ENCODE measurements at places on chromosomes 11 and 22.

- no peak for DNase-seq
These were observed 3.6 kb downstream of the MMP1 start for GRCh38 chr11:102794382-102794781.

DNA sequence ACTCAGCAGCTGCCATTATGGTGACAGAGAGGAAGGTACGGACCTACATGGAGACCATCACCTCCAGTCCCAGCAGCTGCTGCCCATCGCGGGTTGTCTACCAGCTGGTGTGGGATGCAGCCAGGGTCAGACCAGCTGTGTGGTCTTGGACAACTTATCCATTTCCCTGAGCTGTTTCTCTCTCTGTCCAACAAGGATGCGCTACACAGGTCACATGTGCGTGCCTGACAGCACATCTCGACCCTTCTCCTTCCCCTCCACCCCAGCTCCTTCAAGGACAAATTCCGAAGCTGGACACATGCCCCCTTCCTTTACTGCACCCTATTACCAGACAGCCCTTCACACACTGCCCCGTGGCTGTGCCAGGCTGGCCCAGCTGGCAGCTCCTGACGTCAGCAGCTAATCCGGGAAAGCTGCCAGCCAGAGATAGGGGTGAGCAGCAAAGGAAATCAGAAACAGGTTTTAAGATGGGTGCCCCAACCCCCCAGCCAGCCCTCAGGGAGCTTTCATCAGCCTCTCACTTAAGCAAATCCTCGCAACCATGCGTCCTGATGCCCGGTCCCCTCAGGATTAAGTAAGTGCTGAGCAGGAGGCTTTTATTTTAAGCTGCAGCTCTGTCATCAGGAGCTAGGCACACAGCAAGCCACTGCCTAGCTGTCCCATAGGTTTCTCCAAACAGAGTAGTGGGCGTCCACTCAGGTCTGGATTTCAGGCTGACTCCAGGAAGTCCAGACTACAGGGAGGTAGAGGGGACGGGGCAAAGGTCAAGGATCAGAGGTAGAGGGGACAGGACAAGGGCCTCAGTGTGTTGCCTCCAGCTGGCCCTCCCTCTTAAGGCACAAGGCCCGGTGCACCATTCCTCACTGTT, 20.3 kb downstream of the TEF start:
- DNase-seq: peak; percentile 18

DNA sequence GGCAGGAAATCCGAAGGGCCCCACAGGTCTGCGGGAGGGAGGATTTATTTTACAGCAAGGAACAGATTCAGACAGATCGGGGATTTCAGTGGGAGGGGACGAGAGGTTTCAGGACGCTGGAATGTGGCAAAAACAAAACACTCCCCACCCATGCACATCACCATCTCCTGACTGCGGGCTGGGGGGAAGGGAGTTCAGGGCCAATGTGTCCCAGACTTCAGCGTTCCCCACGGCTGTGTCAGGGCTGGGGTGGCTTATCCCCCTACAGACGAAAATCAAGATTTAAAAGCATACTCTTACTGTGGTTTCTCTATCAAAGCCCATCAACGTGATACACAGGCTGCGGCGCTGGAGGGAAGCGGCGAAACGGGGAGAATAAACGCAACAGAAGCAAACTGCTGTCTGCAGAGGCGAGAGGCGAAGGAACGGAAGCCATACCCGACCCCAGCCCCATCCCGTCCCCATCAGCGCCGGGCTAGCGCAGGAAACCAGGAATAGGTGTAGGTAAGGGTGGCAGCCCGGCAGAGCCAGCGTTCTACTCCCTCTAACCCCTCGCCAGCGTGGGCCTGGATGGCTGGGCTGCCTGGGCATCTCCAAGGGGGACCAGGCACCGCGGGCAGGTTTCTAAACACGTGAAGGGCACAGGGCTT, 2.7 kb downstream of the TENM4 start:
- no peak for DNase-seq

- DNase-seq: no peak
These were observed 40.2 kb downstream of the TBX1 start for GRCh38 chr22:19800761-19801244.

DNA sequence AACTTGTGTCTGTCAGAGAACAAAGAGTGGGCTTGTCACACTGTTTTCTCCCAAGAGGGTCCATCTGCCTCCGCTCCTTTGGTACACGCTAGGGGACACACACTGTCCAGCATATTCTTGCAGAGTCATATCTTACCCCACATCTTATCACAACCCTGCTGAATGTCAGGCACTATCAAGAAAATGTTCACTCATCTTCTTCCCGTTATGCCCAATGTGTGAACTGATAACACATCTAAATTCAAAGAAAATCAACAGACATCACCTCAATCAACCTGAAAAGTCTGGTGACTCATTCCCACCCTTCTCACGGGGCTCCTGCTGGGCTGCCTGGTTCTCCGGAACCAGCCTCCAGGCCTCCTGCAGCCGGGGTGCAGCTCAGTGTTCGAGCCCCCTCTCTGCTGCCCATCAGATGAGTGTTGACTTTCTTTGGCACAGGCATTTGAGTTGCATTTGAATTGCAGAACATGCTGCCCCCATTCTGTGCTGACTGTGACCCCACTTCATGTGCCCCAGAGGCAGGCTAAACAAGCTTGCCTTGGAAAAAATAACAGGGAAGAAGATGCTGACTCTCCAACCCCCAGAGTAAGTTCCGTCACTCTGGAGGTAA, 19.4 kb downstream of the GRAP2 start:
- DNase-seq: no peak

DNA sequence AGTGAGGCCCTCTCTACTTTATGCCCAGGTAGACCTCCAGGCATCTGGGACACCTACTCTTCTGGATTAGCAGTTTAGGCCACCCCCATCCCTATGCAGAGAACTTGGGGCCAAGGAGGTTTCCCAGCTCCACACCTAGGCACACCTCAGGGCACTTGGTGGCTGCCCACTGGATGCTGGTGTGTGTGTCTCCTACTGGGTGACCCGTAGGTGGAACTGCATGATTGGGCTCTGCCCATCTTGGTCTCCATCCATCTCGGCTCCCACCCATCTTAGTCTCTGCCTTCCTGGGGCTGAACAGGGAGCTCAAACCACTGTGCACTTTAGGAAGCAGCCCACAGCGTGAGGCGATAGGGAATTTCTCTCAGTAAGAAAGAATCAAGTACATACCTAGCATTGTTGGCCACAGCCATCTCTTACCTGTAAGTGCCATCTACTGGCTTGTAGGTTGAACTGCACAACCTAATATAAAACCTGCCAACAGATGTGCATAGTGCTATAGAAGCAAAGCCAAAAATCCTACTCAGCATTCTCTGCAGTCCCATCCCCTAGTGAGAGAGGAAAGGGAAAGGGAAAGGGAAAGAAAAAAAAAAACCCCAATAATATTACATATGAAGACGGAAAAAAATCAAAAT, 61.6 kb upstream of the PTPN5 start:
- DNase-seq: no peak

GRCh38 chr11:60931917-60932316, 7.7 kb downstream of the TMEM132A start:
- no peak for DNase-seq

DNA sequence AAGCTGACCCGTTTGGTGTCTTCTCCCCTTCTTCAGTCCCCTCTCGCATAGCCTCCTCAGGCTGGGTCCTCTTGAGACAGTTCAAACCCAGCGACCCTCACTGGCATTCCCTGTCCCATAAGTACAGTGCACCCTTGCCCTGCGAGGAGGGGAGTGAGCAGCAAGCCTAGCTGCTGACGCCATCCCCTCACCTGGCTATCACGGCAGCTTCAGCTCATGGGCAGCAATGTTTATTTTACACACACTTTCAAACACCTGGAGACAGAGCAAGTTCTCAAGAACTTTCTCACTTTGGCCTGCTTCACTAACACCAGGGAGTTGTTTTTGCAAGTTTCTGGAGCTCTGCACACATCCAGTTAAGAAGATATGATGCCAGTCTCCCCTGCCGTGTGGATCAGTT, 189.6 kb upstream of the E2F8 start:
- DNase-seq: no peak

- DNase-seq: no peak
These were observed 62.3 kb downstream of the PPFIBP2 start for GRCh38 chr11:7575841-7576725.

GRCh38 chr22:46776876-46777608, 14.6 kb downstream of the TBC1D22A start:
- DNase-seq: no peak

DNA sequence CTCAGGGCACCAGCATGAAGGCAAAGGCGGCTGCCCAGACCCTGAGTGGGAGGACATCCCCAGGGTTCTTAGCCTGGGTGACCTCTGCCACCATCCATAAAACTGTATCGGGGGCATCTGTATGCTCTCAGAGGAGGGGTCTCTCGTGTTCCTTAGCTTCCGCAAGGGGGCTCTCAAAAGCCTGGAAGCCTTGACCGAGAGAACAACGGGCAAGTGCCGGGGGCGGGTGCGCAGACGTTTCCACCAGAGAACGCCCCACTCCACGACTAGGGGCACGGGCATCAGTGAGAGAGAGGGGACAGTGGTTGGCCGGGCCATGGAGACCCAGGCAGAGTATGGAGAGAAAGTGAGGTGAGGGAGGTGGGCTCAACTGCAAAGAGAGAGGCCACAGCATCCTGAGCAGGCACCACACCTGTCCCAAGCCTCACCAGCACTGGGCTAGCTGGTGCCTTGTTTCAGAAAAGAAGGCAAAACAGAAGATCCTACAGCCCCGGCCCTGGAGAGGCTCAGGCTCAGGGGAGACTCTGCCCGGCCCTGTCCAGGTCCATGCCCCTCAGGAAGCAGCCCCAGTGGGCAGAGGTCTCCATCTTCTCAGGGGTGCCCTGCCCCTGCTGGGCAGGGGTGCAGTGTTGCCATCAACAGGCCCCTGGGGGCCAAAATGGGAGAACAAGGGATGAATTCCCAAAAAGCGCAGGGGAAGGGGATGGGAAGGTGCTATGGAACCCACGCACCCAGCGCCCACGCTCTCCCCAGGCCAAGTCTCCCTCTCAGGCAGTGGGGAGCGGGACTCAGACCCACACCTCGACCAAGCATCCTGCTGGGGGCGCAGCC, 5.9 kb downstream of the TSPAN32 start:
- no peak for DNase-seq

- no peak for DNase-seq
These were observed 365.1 kb downstream of the DDX10 start for GRCh38 chr11:109029927-109030326.

Measured in bone marrow (tissue), 2 donors.